ENCODE measurements at places on chromosomes 7 and 10. TPM values are rescaled to one million over a fixed set of nuclear protein-coding genes. Genes with fewer than 3 reads are reported as not detected.

The DPP6 gene
- not detected for total RNA-seq

The LYZL2 gene
- not detected for total RNA-seq

The RSBN1L gene
- 13.7 TPM for total RNA-seq

The HABP2 gene
- not detected for total RNA-seq

The SFTPD gene
- total RNA-seq: not detected

The CREB5 gene
- total RNA-seq: 1.7 TPM

The ADAP1 gene
- total RNA-seq: 1.2 TPM

The NUTM2B gene
- 1.3 TPM for total RNA-seq

The FIS1 gene
- total RNA-seq: 185 TPM

The CCDC146 gene
- total RNA-seq: 1.1 TPM

The GPRIN2 gene
- not detected for total RNA-seq

The ZKSCAN5 gene
- 5.7 TPM for total RNA-seq

The VIPR2 gene
- total RNA-seq: not detected

The ENTPD1 gene
- total RNA-seq: 0.49 TPM

The EPHB4 gene
- 29.5 TPM for total RNA-seq

The FEZF1 gene
- not detected for total RNA-seq

The OPALIN gene
- total RNA-seq: not detected

The EPDR1 gene
- total RNA-seq: 14.9 TPM

The POMZP3 gene
- 2.0 TPM for total RNA-seq

The RSPH10B gene
- total RNA-seq: not detected

The TAS2R41 gene
- not detected for total RNA-seq

The CFAP69 gene
- total RNA-seq: 8.4 TPM

The IFIT1B gene
- total RNA-seq: not detected

The LIPK gene
- not detected for total RNA-seq

The VGF gene
- not detected for total RNA-seq

The SPDYE9 gene
- not detected for total RNA-seq

The OR2A1 gene
- total RNA-seq: not detected

The MYOZ1 gene
- total RNA-seq: 0.12 TPM

The GJD4 gene
- not detected for total RNA-seq

The SEMA4G gene
- total RNA-seq: 0.94 TPM

The DPYSL4 gene
- total RNA-seq: 28.4 TPM

The CLRN3 gene
- total RNA-seq: not detected

The ACSL5 gene
- total RNA-seq: 18.5 TPM

The EFCAB10 gene
- total RNA-seq: not detected

The PLCE1 gene
- 4.9 TPM for total RNA-seq

The TMEM236 gene
- 0.15 TPM for total RNA-seq

The ADARB2 gene
- not detected for total RNA-seq

The SLC35G1 gene
- 3.7 TPM for total RNA-seq

The GPC2 gene
- not detected for total RNA-seq

The CPA1 gene
- total RNA-seq: not detected

The NUTM2A gene
- not detected for total RNA-seq
